ENCODE measurements at places on chromosomes 7 and 10. TPM values are rescaled to one million over a fixed set of nuclear protein-coding genes. Genes with fewer than 3 reads are reported as not detected.

DNA sequence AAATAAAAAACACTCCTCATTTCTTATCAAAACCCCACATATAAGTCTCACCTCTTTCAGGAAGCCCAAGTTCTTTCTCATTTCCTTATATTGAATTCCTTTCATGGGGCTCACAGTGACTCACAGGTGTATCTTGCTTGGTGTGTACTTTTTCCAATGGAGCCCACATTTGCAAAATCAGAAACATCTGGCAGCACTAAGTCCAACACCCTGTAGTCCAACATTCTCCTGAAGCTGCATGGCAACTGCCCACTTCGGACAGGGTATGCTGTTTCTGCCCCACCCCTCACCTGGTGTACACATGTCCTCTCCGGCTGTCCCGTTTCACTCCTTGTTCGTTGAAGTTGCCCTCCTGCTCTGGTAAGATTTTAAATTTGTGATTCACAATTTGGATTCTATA, 544.1 kb downstream of the SORCS3 start:
- DNase-seq, result no peak

GRCh38 chr7:76303202-76304147, 1.0 kb downstream of the HSPB1 start:
- DNase-seq, result peak; percentile 80

GRCh38 chr7:151139071-151139790, 28.3 kb downstream of the GBX1 start:
- no peak for DNase-seq

- no peak for DNase-seq
These were observed 164.1 kb upstream of the RHEB start for GRCh38 chr7:151683615-151684407.

- DNase-seq, result no peak
These were observed 227.2 kb downstream of the NSUN6 start for GRCh38 chr10:18424200-18424599.

GRCh38 chr10:48240196-48240595, 34.3 kb downstream of the FRMPD2 start:
- DNase-seq, result no peak

GRCh38 chr7:35712563-35713226, 17.8 kb upstream of the HERPUD2 start:
- no peak for DNase-seq

GRCh38 chr7:40827222-40828085, 692.6 kb downstream of the SUGCT start:
- DNase-seq, result no peak

GRCh38 chr7:51045319-51046102, 262.8 kb upstream of the GRB10 start:
- no peak for DNase-seq

- no peak for DNase-seq
These were observed 355.2 kb downstream of the TNS3 start for GRCh38 chr7:47226696-47227095.

SP4 gene
- 9.8 TPM for total RNA-seq

SUN3 gene
- not detected for total RNA-seq

NEBL gene
- 2.5 TPM for total RNA-seq

CNTNAP2 gene
- total RNA-seq, result not detected

CTAGE8 gene
- not detected for total RNA-seq

CDC123 gene
- 54.3 TPM for total RNA-seq

RSPH10B gene
- not detected for total RNA-seq

SPDYE5 gene
- total RNA-seq, result not detected
